ENCODE measurements at places on chromosomes 2 and 18. TPM values are rescaled to one million over a fixed set of nuclear protein-coding genes. Genes with fewer than 3 reads are reported as not detected.

DNA sequence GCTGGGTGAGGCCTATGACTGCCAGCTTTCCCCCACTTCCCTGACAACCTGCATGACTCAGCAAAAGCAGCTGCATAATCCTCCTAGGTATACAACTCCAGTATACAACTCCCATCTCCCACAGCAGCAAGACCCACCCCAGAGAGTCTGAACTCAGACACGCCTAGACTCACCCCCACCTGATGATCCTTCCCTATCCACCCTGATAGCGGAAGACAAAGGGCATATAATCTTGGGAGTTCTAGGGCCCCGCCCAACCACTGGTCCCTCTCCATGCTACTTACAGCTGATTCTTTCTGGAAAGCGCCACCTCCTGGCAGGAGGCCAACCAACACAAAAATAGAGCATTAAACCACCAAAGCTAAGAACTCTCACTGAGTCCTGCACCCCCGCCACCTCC is 296.5 kb downstream of the DCC start:
- DNase-seq, result no peak

DNA sequence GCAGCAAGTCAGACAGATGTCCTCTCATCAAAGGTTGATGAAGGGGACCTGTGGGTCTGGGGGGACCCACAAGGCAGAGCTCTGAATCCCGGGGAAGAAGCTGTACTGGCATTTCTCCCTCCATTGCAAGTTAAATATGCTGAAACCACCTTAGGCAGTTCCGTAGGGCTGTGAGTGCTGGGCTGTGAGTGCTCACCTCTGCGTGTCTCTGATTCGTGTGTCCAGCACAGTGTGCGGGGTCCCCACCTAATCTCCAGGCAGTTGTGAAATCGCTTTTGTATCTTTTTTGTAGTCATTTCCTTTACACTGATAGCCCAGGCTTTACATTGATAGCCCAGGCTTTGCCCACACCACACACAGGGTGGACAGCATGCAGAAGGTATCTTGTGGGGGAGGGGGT is 80.6 kb downstream of the MAP4K4 start:
- no peak for DNase-seq

- no peak for DNase-seq
Observed at GRCh38 chr18:13514558-13514957, 211.8 kb downstream of the FAM210A start.

Gene HOXD10
- total RNA-seq, result not detected

DNA sequence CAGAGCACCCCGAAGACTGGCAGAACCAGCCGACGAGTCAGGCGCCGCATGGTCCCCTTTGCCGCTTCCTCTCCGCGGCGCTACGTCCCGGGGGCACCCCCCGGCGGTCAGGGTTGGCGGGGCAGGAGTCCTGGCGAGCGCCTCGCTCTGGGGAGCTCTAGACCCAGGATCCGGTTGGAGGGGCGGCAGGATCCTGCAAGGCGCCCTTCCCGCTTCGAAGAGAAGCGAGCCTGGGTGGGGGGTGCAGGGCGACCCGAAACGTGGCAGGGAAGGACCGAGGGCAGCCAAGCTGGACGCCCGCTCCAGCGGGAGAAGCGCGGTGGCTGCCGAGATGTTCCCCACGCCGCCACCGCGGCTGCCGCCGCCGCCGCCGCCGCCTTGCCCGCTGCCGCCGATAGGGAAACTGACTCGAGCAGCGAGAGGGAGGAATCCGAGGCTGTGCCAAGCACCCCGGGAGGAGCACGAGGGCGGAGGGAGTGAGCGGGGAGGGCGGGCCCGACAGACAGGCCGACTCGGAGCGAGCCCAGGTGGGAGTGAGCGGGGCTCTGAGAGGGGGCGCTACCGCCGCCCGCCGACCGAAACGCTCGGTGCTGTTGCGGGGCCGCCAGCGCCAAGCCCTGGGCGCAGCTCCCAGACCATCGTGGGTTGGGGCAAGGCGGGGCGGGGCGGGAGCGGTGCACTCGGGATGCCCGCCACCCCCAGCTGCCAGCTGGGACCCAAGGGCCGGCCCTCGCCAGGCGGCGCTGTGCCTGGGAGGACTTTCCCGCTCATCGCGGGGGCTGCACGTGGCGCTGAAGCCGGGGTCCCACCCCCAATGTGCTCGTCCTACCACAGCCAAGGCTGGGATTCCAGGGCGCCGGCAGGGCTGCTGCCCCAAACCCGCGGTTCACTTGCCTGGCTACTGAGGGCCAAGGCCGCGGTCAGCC is at the start of gene GALNT14:
Gene GALNT14 (minus strand): TSS at position 404 of the 926 bp plus-strand sequence. CDS start 354 bp downstream, at position 50.
- DNase-seq, result no peak

Gene BMPR2
- 11.3 TPM for total RNA-seq

All from T-helper 17 cell (primary cell).